ENCODE measurements at places on chromosomes 5 and 9. TPM values are rescaled to one million over a fixed set of nuclear protein-coding genes. Genes with fewer than 3 reads are reported as not detected.

- no peak overlapping the region for H3K4me3 ChIP-seq
- H3K27me3 ChIP-seq = no peaks in the 10 kb centered on the region
- H3K4me1 ChIP-seq = no peaks in the 10 kb centered on the region
- no peak for DNase-seq
- H3K36me3 ChIP-seq = no peaks in the 10 kb centered on the region
Observed at GRCh38 chr9:77933019-77933418, 98.6 kb downstream of the GNAQ start.

DNA sequence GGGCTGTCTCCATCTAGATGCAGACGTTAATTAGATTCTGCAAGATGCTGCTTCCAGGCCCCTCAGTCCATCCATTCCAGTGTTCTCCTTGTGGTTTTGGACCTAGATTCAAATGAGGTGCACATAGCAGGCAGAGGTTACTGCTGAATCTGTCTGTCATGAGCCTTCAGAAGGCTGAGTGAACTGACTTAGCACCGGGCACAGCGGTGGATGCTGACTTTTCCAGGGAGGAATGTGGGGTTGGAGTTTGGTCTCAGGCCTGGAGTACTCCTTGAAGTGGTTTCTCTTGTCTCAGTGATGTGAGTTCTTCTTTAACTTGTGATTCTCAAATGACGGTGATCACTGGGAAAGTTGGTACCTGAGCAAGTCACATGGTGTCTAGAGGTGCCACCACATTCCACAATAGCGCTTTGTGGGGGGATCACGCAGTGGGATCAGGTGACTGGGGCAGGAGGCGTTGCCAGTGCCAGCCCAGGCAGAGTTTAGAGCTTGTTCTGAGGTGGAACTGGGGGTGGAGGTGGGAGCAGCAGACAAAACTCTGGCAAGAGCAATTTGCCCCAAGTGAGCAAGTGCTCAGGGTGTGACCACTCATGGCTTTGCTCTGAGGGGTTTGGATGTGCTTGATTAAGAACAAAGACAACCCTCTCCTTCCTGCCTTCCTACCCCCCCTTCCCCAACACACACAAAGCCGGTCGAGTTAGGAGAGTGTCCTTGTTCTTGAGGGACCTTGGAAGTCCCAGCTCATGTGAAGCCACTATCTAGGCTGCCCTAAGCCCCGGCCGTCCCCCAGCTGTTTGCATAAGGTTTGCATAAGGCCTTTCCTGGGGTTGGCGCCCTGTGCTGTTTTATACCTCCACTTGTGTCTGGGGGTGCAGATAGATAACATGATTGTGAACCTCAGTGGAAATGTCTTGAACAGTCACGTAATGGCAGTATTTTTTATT, 25.1 kb downstream of the JADE2 start:
- H3K27ac ChIP-seq = no peak overlapping the region
- H3K4me3 ChIP-seq = no peak overlapping the region
- H3K4me1 ChIP-seq = peaks cover 27% of the 10 kb centered on the region

DNA sequence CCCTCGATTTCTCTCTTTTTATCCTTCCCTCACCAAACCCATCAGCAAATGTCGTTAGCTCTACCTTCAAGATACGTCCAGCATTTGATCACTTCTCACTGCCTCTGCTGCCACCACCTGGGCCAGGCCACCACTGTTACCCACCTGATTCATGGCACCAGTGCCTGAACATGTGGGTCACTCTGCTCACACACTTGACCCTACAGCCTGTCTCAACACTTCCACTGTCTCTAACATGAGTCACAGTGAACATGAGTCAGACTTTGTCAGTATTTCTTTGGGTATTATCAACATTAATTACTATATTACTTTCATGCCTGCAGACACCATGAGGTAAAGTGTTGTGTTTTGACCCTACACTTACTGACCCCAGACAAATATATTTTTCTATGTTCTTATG, 19.6 kb downstream of the SLC24A2 start:
- no peak overlapping the region for H3K27ac ChIP-seq
- H3K27me3 ChIP-seq = no peaks in the 10 kb centered on the region
- H3K36me3 ChIP-seq = no peaks in the 10 kb centered on the region
- H3K4me3 ChIP-seq = no peak overlapping the region

DNA sequence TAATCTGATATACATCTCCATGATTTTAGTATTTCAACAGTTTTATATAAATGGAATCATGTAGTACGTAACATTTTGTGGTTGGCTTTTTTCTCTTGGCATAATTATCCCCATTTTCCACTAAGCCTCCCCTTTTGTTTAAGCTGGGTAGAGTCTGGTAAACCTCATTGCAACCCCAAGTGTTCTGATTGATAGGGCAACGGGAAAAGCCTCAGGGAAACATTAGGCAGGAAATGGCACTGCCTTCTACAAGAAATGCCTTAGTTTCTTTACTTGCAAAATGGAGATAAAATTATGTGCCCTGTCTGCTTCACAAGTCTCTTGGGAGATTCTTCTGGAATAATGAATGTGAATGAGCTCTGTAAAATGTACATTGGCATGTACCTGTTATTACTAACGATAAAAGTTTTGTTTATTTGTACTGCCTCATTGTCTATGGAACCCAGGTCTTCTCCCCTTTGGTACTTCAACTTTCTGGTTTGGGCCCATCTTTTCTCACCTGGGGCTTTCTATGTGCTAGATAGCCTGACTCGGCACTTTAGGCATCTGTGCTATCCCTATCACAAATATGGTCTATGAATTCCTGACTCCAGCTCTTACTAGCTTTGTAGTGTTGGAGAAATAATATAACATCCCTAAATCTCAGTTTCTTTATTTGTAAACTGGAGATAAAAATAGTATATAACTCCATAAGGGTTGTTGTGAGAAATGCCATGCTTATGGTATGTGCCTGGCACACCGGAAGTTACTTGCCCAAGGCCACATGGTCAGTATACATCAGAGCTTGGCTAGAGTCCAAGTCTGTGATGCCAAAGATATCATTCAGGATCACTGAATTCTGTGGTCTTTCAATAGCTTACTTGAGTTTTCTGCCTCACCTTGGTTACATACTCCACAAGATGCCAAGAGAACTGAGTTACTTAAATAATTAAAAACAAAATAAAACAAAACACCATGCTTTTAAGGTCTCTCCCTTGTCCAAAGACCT, 48.2 kb upstream of the ZNF169 start:
- H3K27me3 ChIP-seq = no peaks in the 10 kb centered on the region
- H3K4me1 ChIP-seq = no peaks in the 10 kb centered on the region
- H3K4me3 ChIP-seq = no peak overlapping the region
- DNase-seq = no peak
- H3K27ac ChIP-seq = no peak overlapping the region

DOCK8 gene
- 22.7 TPM for total RNA-seq
